ENCODE measurements at places on chromosomes 7 and 10. TPM values are rescaled to one million over a fixed set of nuclear protein-coding genes. Genes with fewer than 3 reads are reported as not detected.
A peak's percentile ranks its signal among the peaks of the same experiment; 100 is the strongest.

Gene LRRC17
- total RNA-seq, result 0.91 TPM

DNA sequence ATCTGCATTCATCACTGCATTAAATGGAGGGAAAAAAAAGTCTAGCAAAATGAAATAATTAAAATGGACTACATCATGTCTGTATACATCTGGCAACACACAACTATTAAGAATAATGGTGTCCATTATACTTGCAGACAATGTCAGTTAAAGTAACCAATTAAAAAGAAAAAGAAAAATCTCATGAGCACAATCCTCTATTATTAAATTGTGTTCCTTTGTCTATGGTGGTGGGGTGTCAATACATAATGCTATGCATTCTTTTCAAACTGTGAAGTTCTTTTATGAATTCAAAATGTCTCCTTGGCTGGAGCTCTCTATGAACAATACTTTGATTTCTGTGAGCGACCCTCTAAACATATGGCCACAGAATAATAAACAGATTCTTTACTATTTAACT, 63.5 kb downstream of the NRP1 start:
- no peak for DNase-seq

Gene HMX2
- 0.15 TPM for total RNA-seq

- DNase-seq, result no peak
These were observed 17.6 kb downstream of the APBB1IP start for GRCh38 chr10:26455567-26456315.

DNA sequence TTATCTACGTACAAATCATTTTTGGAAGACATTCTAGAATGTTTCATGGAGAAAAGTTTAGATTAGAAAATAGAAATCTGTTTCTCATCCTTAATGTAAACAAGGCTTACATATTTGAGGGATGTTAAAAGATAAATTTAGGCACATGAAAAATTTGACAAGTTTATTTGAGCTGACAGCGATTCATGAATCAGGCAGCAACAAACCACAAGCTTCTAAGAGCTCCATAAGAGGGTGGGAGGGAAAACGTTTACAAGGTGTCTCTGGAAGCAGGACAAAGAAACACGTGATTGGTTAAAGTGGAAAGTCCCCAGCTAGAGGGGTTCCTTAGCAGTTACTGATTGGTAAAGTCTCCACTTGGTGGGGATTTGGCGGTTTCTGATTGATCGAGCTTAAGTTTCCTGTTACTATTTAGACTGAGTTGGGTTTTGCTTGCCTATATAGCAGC, 228.9 kb upstream of the PITRM1 start:
- DNase-seq, result no peak

Gene OR9A2
- total RNA-seq, result not detected

DNA sequence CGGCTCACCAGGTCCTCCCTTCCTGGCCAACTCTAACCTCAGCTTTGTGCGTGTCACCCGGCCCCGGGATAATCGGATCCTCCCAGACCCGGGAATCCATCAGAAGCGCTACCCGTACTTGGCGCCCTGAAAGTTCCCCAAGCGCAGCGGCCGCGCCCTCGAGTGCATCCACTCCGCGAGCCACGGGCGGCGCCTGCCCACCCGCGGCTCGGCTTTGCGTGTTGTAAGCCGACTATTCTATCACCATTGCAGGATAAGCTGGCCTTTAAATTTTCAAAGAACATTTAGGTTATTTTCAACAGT, 35.7 kb upstream of the EBLN1 start:
- peak; percentile 35 for DNase-seq

DNA sequence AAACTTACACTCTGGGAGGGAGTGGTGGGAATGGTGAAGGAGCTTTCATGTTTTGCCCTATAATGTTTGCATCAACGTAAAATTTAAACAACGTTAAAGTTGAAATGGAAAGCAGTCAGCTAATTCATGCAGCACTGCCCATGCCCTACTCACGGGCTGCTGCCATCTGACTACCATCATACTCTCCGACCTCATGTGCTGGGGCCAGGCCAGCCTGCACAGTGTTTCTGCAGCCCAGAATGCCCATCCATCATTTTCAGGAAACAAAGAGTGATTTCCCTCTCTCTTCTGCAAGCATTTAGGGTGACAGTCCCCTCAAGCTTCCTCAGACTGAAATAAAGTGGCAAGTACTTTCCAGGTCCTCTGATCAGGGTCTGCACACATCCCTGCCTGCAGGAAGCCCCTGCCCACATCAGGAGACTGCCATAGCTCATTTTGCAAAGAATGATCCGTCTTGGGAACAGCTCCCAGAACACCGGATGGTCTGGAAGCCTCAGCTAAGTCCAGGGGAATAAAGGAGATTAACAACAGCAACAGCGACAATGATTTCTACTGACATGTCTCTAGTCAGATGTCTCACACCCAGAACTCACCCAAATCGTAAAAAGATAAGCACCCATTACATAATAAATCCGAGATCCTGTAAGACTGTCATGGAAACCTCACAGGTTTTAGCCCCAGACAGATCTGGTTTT, 40.3 kb downstream of the ARHGAP22 start:
- no peak for DNase-seq

DNA sequence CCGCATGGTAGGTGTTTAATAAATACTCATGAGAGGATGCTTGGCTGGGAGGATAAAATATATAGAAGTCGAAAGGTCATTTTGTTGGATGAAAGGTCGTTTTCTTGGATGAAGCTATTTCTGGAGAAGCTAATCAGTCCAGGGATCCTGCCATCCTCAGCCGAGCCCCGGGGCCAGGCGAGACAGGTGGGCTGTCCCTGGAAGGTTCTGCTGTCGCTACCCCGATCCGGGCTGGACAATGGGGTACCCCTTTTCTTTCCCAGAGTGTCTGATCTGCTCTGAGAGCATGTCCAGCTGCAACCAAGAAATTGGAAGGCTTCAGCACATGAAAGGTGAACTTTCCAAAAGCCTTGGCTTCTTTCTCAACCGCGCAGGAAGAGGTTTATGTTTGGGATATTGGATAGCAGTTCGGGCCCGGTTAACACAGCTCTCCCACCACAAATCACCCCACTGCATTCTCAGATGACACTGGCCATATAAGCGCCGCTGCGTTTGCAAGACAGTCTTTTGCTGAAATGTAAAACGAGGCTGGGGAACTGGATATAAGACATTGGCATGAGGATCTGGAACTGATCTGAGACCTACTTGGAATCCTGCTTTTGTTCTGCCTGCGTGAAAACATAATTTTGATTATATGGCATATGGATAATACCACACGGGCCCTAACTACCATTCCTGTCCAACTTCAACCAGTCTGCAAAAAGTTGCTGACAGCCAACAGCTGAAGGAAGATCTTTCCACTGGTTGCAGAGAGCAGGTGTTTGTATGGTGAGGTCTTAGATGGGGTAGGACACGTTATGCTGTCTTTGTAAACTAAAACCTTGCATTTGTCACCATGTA, 31.2 kb upstream of the MSRB2 start:
- no peak for DNase-seq

Measured in colonic mucosa (tissue), 4 donors.